CD4-positive, alpha-beta T cell treated with Interleukin-6 for 4 hours (primary cell): ENCODE measurements at places on chromosomes 3 and 15.

GRCh38 chr15:61057830-61058529 lies 171.1 kb downstream of the RORA start:
- no peak for DNase-seq

DNA sequence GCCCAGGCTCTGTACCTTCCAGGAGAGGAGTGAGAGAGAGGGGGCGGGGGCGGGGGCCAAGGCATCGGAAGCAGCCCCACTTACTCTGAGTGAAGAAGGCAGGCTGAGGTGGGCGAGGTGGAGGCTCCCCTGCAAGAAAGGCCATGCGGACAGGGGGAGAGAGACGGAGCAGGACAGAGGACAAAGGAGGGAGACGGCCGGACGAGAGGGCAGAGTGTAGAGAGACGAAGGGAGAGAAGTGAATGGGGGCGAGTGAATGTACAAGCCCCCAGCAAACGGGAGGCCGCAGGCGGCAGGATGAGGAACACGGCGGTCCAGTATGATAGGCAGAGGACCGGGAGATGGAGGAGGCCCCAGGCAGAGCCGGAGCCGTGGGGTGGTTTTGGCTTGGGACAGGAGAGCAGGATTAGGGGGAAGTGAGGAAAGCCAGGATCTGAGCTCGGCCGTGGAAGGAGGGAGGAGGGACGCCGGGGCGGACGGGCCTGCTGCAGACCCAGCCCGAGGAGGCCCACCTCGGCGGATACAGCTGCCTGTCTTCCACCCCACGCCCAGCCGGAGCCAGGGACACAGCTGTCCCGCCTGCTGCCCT lies 38.8 kb downstream of the TNK2 start:
- no peak for DNase-seq

DNA sequence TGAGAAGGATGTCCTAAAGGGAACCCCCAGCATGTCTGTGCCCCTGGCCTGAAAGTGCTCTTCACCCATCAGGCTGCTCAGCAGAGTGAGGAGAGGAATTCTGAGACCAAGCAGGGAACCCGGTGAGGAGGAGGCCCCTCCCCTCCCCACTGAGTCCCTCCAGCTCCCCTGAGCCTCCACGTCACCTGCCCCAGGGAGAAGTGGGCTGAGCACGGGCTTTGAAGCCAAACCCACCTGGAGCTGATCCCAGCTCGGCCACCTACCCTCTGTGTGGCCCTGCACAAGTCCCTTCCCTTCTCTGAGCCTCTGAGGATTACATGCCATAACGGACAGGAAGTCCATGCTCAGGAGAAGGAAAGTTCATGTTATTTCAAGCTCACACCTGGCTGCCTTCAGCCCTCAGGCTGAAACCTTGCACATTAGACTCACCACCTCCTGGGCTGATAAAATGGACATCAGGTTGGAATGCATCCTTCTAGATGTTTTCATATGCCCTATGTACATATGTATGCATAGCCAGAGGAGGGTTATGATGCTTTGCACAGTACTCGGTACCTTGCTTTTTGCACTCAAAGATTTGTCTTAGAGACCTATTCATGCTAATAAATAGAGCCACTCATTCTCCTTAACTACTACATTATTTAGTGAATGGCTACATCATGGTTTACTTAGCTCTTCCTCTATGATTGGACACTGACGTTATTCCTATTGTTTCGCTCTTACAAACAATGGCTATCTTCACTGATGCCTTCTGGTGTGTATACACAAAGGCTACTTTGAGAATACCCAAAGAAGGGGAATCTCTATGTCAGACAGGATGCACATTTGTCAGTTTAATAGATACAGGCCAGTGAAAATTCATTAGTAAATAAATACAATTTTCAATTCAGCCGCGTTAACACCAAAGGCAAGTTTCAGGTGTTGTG lies 31.6 kb upstream of the GATA2 start:
- DNase-seq, result no peak

DNA sequence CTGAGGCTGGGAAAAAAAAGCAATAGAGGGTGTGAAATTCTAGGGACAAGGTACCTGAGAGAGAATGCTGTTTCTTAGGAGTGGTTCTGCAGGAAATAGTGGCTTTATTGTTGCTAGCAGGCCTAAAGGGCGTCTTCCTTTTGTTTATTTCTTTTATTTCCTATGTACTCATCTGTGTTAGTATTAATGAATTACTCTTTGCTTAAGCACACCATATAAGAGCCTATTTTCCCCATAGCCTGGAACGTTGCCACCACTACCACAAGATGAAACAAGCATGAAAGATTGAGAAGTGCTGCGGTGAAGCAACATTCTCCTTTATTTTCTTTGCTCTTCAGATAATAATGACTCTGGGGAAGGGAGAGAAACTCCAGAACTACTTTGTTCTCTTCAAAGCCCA lies 21.3 kb upstream of the GOLIM4 start:
- DNase-seq, result no peak

GRCh38 chr3:181711325-181712135 lies at the start of gene SOX2:
Gene SOX2, plus strand, starts transcription at chr3:181711925. Its CDS starts 436 bp downstream, at chr3:181712361.
- peak; percentile 23 for DNase-seq

- DNase-seq, result no peak
Observed at GRCh38 chr3:164679245-164679644, 399.1 kb downstream of the SI start.

- DNase-seq, result no peak
Observed at GRCh38 chr3:99945328-99945995, 127.8 kb downstream of the CMSS1 start.

DNA sequence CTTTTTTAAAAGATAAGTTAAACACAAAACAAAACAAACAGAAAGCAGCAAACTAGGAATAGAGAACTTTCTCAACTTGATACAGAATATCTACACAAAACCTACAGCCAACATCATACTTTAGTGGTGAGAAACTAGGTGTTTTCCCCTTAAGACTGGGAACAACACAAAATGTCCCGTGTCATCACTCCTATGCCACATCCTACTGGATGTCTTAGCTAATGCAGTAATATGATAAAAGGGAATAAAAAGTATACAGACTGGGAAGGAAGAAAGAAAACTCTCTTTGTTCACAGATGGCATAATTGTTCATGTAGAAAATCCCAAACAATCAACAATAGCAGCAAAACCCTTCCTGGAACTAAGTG lies 45.9 kb downstream of the TMEM45A start:
- no peak for DNase-seq

- no peak for DNase-seq
Observed at GRCh38 chr3:15261274-15261673, 55.2 kb downstream of the CAPN7 start.

GRCh38 chr3:185935465-185936272 lies 2.1 kb downstream of the TRA2B start:
- no peak for DNase-seq

GRCh38 chr3:47009225-47010110 lies 30.0 kb downstream of the NBEAL2 start:
- peak; percentile 83 for DNase-seq

GRCh38 chr3:75395580-75396315 lies 268.4 kb upstream of the FRG2C start:
- no peak for DNase-seq

- DNase-seq, result no peak
Observed at GRCh38 chr15:38069511-38070011, 135.1 kb downstream of the TMCO5A start.

- no peak for DNase-seq
Observed at GRCh38 chr15:23411841-23412240, 35.2 kb downstream of the GOLGA6L2 start.
